H9 (cell line): ENCODE measurements at places on chromosomes 11 and 22.

DNA sequence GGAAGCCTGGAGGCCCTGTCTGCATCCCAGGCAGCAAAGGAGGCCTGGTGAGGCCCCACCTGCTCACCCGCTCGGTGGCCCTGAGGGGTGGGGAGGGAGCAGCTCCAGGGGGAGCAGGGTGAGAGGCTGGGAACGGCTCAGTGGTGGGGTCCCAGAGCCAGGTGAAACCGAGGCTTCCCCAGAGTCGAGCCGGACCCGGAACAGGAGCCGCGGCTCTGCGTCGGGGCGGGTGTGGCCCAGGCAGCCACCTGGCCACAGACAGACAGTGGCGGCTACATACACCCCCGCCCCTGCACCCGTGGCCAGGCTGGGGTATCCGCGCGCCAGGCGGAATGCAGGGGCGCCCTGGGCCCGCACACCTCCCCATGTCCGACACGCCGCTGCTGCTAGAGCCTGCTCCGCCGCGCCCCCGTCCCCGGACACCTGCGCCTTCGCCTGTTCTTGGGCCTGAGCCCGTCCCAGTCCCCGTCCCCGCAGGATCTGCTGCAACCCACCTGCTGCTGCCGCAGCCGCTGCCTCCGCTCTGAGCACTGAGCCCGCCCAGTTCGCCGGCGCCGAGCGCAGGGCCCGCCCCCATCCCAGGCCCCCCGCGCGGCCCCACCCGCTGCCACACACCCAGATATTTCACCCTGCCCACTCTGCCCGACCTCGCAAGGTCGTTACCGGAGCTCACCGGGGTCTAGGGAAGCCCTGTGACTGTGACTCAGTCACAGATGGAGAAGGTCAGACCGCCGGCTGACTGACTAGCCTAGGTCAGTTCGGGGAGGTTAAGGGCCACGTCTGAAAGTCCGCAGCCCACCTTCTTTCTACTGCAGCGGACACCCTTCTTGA lies at the start of gene SLC7A4:
Gene SLC7A4 (minus strand): TSS at position 525 of the 831 bp plus-strand sequence. CDS start 749 bp downstream, outside the sequence.
- no peak for DNase-seq
- no peak within 1 kb of the TSS for H3K27ac ChIP-seq
- H3K27me3 ChIP-seq = peaks cover 3% of the 10 kb centered on the region; the same call in 1 of the 2 replicates
- peak within 1 kb of the TSS; percentile 53 for H3K4me3 ChIP-seq
- H3K36me3 ChIP-seq = no peaks in the 10 kb centered on the region

GRCh38 chr11:120208001-120208441 lies 2.8 kb upstream of the OAF start:
- no peak for DNase-seq
- no peaks in the 10 kb centered on the region for H3K4me1 ChIP-seq
- H3K27me3 ChIP-seq = peaks cover 66% of the 10 kb centered on the region
- H3K4me3 ChIP-seq = no peak overlapping the region

DNA sequence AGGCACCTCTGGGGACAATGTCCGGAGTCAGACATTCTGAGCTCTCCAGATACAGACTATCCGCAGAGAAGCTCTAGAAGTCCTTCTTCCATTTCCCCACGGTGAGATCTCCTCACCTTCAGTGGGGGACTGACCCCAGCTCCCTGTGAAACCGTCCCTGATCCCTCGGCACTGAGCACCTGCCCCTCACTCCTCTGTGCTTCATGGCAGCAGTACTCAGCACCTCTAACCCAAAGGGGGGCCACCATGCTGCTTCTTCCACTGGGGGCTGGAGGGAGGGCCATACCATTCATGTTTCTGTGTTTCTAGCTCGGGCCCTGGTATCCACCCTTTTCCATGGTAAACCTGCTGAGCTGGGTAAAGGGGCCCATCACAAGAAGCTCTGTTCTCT lies 321.7 kb downstream of the BRD1 start:
- no peaks in the 10 kb centered on the region for H3K27me3 ChIP-seq
- no peak overlapping the region for H3K27ac ChIP-seq
- H3K4me3 ChIP-seq = no peak overlapping the region
- no peaks in the 10 kb centered on the region; the same call in 2 of the 3 replicates for H3K36me3 ChIP-seq
- H3K4me1 ChIP-seq = no peaks in the 10 kb centered on the region

DNA sequence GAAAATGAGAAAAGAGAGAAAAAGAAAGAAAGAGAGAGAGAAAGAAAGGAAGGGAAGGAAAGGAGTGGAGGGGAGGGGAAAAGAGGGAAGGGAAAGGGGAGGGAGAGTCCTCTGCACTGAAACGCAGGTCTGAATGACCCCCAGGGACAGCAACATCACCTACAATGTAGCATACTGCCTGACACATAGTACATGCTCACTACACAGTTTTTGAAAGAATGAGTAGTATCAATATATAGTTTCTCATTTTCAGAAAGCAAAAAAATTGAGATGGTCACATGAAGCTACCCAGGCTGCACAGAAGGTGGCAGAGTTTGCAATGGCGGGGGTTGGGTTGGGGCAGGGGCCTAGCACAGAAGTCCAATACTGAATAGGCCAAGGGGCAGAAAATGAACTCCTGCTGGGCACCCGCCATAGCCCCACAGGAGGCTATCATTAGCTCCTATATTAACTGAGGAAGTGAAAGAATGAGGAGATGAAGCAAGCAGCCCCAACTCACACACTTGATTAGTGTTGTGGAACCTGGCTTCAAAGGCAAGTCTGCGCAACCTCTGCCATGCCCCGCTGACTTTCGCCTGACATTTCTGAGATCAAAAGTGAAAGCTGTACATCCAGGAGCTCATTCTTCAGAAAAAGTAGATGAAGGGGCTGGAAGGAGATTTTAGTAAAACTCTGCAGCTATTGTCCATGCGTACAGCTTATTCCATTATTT lies 241.2 kb upstream of the SYN3 start:
- H3K4me1 ChIP-seq = no peaks in the 10 kb centered on the region
- DNase-seq = no peak
- no peak overlapping the region for H3K4me3 ChIP-seq
- H3K36me3 ChIP-seq = no peaks in the 10 kb centered on the region; the same call in 1 of the 2 replicates
- no peak overlapping the region for H3K27ac ChIP-seq

- H3K4me1 ChIP-seq = no peaks in the 10 kb centered on the region; the same call in 1 of the 2 replicates
- H3K27ac ChIP-seq = no peak overlapping the region
- H3K4me3 ChIP-seq = no peak overlapping the region
- DNase-seq = no peak
- H3K36me3 ChIP-seq = no peaks in the 10 kb centered on the region
Observed at GRCh38 chr11:18731441-18731840, 5.5 kb upstream of the IGSF22 start.

DNA sequence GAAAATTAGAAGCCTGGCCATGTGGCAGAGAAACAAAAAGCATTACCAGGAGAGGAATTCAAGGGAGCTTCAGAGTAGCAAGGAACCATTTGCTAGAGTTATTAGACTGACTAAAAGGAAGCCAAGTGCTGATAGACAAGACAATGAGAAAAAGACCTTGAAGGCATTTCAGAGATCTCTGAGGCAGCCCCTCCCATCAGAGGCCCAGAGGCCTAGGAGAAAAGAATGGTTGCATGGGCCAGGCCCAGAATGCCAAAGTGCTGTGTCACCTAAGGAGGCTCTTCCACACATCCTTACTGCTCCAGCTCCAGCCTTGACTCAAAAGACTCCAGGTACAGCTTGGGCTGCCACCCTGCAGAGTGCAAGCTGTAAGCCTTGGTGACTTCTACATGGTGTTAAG lies 61.8 kb upstream of the POU2AF2 start:
- DNase-seq = no peak
- no peaks in the 10 kb centered on the region for H3K4me1 ChIP-seq
- no peak overlapping the region for H3K27ac ChIP-seq
- no peaks in the 10 kb centered on the region; the same call in 1 of the 2 replicates for H3K36me3 ChIP-seq

- H3K4me1 ChIP-seq = no peaks in the 10 kb centered on the region
- H3K36me3 ChIP-seq = no peaks in the 10 kb centered on the region
- H3K27me3 ChIP-seq = no peaks in the 10 kb centered on the region
Observed at GRCh38 chr11:114705280-114706024, 27.1 kb downstream of the NXPE2 start.

DNA sequence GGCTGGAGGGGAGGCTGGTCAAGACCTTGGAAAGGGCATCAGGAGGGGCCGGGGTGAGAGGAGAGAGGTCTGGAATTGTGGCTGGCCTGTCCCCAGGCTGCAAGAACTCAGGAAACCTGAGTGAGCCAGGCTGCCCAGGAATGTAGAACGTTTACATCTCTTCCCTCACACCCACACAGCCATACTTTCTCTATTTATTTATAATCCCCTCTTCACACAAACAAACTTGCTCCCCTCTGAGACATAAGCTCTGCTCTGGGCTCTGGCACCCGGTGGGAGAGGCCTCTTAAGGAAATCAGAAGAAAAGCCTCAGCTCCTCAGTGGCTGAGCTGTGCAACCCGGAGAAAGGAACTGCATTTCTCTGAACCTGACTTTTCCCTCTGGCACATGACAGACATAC lies 5.5 kb downstream of the CHRDL2 start:
- H3K4me3 ChIP-seq = no peak overlapping the region
- peaks cover 20% of the 10 kb centered on the region for H3K27me3 ChIP-seq
- no peak overlapping the region for H3K27ac ChIP-seq
- H3K36me3 ChIP-seq = no peaks in the 10 kb centered on the region

DNA sequence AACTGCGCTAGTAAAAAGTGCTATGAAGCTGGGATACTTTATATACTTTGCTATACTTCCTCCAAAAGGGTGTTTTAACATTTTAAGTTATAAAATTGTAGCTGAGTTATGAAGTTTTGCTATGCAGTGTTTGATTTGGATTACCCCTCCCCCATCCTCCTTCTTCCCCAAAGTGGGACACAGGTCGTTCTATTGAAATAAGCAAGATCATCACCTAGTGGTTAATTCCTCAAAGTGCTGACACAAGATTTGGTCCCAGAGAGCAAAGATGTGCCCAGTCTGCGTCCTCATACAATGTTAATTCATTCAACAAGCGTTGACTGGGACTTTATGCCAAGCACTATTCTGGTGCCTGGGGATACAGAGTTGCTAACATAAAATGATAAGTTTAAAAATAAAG lies 78.5 kb downstream of the SPON1 start:
- DNase-seq = no peak
- no peak overlapping the region for H3K4me3 ChIP-seq
- H3K27ac ChIP-seq = no peak overlapping the region

DNA sequence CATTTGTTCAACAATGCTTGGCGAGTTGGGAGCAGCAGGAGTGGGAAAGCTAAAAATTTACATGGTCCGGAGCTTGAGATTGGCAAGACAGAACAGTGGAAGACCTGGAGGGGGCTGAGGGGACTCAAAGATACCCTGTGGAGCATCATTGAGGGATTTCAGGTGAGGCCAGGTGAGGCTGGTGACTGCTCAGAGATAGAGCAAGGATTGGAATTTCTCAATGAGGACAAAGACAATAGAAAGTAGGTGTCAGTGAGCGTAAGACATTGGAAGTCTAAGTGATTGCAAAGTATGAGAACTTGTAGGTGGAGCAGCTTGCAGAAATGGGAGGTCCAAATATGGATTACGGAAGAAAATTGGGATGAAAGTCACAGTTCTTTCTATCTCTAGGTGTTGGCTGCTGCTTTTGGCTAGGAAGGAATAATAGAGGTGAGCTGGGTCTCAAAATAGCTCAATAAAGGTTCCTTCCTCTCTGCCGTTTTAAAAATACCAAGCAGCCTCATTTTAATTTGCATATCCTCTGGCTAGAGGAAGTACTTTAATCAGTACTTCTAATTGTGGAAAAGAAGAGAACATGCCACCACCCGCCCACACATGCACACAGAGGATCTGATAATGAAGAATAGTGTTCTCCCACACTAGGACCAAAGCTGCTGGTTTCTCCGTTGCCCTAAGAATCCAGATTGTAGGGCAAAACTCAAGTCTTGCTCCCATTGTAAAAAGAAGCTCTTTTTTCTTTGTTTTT lies 41.8 kb upstream of the SORL1-AS1 start:
- H3K36me3 ChIP-seq = peaks cover 33% of the 10 kb centered on the region; the same call in 2 of the 3 replicates
- peaks cover 11% of the 10 kb centered on the region; the same call in 1 of the 2 replicates for H3K4me1 ChIP-seq
- no peak overlapping the region for H3K4me3 ChIP-seq
- DNase-seq = no peak
- H3K27ac ChIP-seq = no peak overlapping the region
- no peaks in the 10 kb centered on the region for H3K27me3 ChIP-seq

GRCh38 chr11:118918128-118918685 lies 7.5 kb downstream of the BCL9L start:
- peaks cover 34% of the 10 kb centered on the region for H3K4me1 ChIP-seq
- no peaks in the 10 kb centered on the region for H3K27me3 ChIP-seq
- H3K4me3 ChIP-seq = peak overlapping the region; percentile 61
- H3K36me3 ChIP-seq = no peaks in the 10 kb centered on the region; the same call in 2 of the 3 replicates

DNA sequence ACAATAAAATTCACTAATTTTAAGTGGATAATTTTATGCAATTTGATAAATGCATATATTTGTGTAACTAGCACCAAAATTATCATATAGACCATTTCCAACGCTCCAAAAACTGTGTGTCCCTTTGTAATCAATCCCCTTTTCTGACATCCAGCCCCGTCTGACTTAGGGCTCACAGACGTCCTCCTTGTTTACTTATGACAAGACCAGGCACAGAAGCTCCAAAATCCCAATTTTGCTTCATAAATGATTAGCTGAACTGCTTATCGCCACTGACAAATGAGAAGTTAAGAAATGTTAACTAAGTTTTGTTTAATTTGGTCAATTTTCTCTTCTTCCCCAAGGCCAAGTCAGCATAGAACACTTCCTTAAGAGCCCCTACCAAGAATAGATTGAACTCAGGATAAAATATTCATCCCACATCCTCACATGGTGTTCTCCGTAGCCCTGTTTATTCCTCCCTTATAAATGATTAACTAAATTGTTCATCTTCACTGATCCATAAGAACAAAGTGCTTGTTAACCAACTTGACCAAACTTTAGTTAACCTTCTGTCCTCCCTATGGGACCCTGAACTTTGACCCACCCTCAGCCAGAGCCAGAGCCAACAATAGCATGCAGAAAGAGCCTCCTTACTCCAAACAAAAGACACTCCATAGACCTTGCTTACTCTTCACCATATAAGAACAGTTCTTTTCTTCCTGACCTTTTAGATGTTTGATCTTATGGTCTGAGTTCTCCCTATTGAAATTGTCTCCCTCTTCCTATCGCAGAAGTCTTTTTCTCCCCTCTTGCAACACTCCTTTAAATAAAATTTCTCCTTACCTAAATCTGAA lies 30.8 kb upstream of the GLYAT start:
- H3K27ac ChIP-seq = no peak overlapping the region
- peaks cover 9% of the 10 kb centered on the region; the same call in 2 of the 3 replicates for H3K36me3 ChIP-seq
- no peaks in the 10 kb centered on the region for H3K4me1 ChIP-seq

- H3K4me1 ChIP-seq = no peaks in the 10 kb centered on the region
- no peak for DNase-seq
- H3K27me3 ChIP-seq = no peaks in the 10 kb centered on the region
- no peak overlapping the region for H3K4me3 ChIP-seq
- no peak overlapping the region for H3K27ac ChIP-seq
Observed at GRCh38 chr11:100203789-100204188, 483.3 kb upstream of the ARHGAP42 start.

DNA sequence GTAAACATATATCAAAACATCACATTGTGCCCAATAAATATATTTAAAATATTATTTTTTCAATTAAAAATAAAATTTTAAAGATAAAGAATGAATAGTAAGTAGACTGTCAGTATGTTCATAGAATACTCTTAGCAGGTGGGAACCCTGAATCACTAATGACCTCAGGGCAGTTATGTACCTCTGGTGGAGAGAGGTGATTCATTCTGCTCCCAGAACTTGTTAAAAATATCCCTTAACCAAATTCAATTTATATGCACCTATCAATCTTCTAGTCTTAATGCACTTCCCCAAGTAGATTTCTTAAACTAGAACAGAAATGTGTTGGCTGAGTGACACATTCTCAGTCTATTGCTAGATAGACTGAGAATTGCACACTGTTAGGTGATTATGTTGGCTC lies 183.9 kb upstream of the SYN3 start:
- H3K27me3 ChIP-seq = no peaks in the 10 kb centered on the region; the same call in 1 of the 2 replicates
- H3K27ac ChIP-seq = no peak overlapping the region
- no peak overlapping the region for H3K4me3 ChIP-seq

GRCh38 chr11:59556917-59557348 lies 45.6 kb downstream of the OR4D9 start:
- H3K27ac ChIP-seq = no peak overlapping the region
- no peaks in the 10 kb centered on the region for H3K36me3 ChIP-seq
- DNase-seq = peak; percentile 40
- peak overlapping the region; percentile 83 for H3K4me3 ChIP-seq
